ENCODE measurements at places on chromosomes 1 and 21. TPM values are rescaled to one million over a fixed set of nuclear protein-coding genes. Genes with fewer than 3 reads are reported as not detected.

Gene CCDC28B
- 2.0 TPM for total RNA-seq

Gene FOXD2
- 0.40 TPM for total RNA-seq

Gene CYP4Z1
- total RNA-seq: not detected

Gene DMRTA2
- 0.15 TPM for total RNA-seq

Gene CLCNKB
- total RNA-seq: not detected

Gene ATP1A4
- total RNA-seq: not detected

Gene FCRL2
- total RNA-seq: not detected

Gene MLLT11
- 19.0 TPM for total RNA-seq

Gene AMY1A
- total RNA-seq: not detected

Gene BTBD19
- total RNA-seq: 3.0 TPM

Gene RHD
- not detected for total RNA-seq

Gene TIE1
- total RNA-seq: 0.09 TPM

Gene DNAI4
- total RNA-seq: 0.74 TPM

Gene IRF6
- 0.28 TPM for total RNA-seq

Gene EDARADD
- 3.1 TPM for total RNA-seq

Gene CELF3
- 0.03 TPM for total RNA-seq

Gene ADAM30
- not detected for total RNA-seq

Gene HSF2BP
- total RNA-seq: 1.7 TPM

Gene ALG14
- 7.2 TPM for total RNA-seq

Gene INKA2
- total RNA-seq: 1.8 TPM

Gene ZBTB37
- 1.9 TPM for total RNA-seq

Gene DSCAM
- not detected for total RNA-seq

Gene IFFO2
- 24.6 TPM for total RNA-seq

Gene RYR2
- 0.10 TPM for total RNA-seq

Gene PPIAL4G
- total RNA-seq: not detected

Gene GJB4
- total RNA-seq: 0.03 TPM

Gene ICOSLG
- 2.6 TPM for total RNA-seq

Gene ST6GALNAC3
- total RNA-seq: 1.2 TPM

Gene TRNP1
- total RNA-seq: 199 TPM

Gene TCHHL1
- total RNA-seq: not detected

Gene SLAMF7
- total RNA-seq: 4.0 TPM

Gene KLHDC9
- 1.7 TPM for total RNA-seq

Gene CD55
- 131 TPM for total RNA-seq

Gene ZNF687
- 15.8 TPM for total RNA-seq

Gene UTP11
- total RNA-seq: 47.1 TPM

Gene IGSF5
- total RNA-seq: not detected

Gene GFI1
- total RNA-seq: 0.21 TPM

Gene EFNA3
- total RNA-seq: 4.0 TPM

Gene TRNAU1AP
- total RNA-seq: 24.9 TPM

Gene RNF207
- total RNA-seq: 13.5 TPM

Gene LCA5L
- total RNA-seq: 1.7 TPM

Gene S100A5
- 0.52 TPM for total RNA-seq

Gene KRTAP10-3
- total RNA-seq: not detected

Gene MPL
- total RNA-seq: not detected

Gene ADIPOR1
- 65.9 TPM for total RNA-seq

Gene FHAD1
- 0.68 TPM for total RNA-seq

Gene ANKRD35
- not detected for total RNA-seq

Gene CRB1
- not detected for total RNA-seq

Gene ARHGAP30
- 0.09 TPM for total RNA-seq

Gene AK5
- total RNA-seq: 8.1 TPM

Gene PCNT
- 14.5 TPM for total RNA-seq

Gene FCRL6
- total RNA-seq: not detected

Gene PLA2G2D
- total RNA-seq: not detected

Gene VTCN1
- total RNA-seq: 0.17 TPM

Gene MROH7
- total RNA-seq: not detected

Gene OR2L5
- not detected for total RNA-seq
